ENCODE measurements at places on chromosomes 3 and 15.

- DNase-seq = no peak
These were observed 76.6 kb downstream of the GBE1 start for GRCh38 chr3:81684751-81685395.

DNA sequence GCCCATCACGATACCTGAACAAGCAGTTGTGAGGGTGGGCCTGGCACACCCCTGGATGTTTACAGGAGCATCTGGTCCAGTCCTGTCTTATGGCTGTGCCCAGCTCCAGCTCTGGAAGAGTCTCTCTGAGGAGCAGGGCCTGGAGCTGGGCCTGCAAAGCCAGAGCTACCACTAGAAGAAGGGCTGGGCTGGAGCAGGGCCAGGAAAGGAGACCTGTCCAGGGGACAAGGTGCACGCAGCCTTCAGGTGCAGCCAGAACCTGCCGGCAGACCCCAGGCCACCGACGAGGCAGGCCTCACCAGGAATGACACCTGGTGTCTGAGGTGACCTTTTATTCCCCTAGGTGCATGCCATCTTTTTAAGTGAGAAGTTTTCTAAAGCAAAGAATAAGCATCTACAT is 8.4 kb upstream of the BCL2L10 start:
- no peak for DNase-seq

GRCh38 chr3:136261826-136262225 is 11.7 kb downstream of the PCCB start:
- DNase-seq = no peak

GRCh38 chr3:152444029-152444641 is 175.4 kb downstream of the MBNL1 start:
- DNase-seq = no peak
